ENCODE measurements at places on chromosomes 7 and 10.

DNA sequence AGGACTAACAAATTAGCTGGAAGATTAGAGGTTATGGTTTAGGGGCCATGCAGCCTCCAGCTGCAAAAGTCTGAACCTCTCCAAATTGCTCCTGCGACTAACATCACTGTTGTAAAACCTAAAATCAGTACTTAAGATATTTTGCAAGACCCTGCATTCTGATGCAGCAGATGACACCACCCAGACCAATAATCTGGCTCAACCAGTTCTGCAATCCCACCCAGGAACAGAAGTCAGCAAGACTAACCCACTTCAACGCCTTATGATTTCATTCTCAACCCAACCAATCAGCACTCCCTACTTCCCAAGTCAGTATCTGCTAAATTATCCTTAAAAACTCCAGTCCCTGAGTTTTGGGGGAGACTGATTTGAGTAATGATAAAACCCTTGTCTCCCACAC is 250.8 kb upstream of the MBL2 start:
- DNase-seq: no peak

- DNase-seq: no peak
Observed at GRCh38 chr7:2800931-2801688, 43.0 kb downstream of the GNA12 start.

GRCh38 chr7:157881048-157881771 is 544.4 kb downstream of the DNAJB6 start:
- no peak for DNase-seq

- no peak for DNase-seq
Observed at GRCh38 chr7:133284092-133284491, 31.2 kb downstream of the EXOC4 start.

- no peak for DNase-seq
Observed at GRCh38 chr10:73653701-73654100, 2.1 kb downstream of the SYNPO2L start.

DNA sequence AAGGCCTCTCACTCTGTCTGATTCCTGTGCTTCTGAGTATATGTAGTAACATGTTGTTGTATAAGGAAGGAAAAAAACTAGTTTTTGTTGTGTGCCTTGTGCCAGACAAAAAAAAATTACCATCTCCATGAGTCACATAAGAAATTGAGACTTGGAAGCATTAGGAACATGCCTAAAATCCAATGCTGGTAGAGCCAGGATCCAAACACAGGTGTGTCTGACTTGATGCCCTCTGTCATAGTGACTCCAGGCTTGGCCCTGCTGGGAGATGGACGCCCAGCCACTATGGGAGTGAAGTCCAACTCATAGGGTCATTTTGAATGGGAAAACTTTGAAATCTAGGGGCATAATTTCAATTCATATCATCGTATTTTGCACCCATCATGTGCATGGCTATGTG is 38.0 kb downstream of the PYROXD2 start:
- DNase-seq: no peak

DNA sequence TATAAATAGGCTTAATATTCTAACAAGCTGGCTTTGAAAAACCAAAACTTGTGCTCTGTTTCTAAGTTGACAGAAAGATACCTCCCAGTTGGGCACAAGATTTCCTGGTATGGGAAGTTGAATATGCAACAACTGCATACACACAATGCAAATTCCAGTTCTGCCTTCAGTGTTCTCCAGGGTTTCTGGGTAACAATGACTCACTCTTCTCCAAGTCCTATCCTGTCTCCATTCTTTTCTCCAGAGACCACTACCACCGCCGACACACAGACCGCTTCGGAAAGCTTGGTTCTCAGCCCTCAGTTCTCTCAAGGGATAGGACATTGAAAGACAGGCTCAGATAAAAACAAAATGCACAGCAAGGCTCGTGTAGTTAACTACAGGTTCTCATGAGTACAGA is 12.2 kb downstream of the PDE1C start:
- DNase-seq: no peak

DNA sequence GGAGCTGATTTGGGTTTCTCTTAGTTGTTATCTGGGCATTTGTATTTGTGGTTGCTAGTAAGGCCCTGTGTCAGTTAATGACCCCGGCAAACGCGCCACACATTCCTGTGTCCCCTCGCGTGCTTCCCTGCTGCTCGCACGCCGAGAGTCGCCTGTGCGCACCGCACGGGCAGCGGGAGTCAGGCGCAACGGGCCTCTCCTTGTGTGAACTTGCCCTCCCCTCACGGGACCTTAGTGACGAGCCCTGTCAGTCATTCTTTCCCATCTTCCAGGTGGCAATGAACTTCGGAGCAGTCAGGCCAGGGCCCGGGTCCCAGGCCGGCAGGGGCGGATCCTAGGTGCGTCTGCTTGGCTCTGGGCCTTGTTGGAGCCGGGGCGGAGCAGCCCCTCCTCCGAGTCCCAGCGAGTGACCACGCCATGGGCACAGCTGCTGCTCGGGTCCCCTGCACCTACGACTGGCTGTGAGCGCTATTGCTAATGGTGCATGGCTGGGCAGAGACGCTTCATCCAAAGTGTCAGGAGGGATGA is 12.4 kb upstream of the PRKAR1B start:
- DNase-seq: no peak

DNA sequence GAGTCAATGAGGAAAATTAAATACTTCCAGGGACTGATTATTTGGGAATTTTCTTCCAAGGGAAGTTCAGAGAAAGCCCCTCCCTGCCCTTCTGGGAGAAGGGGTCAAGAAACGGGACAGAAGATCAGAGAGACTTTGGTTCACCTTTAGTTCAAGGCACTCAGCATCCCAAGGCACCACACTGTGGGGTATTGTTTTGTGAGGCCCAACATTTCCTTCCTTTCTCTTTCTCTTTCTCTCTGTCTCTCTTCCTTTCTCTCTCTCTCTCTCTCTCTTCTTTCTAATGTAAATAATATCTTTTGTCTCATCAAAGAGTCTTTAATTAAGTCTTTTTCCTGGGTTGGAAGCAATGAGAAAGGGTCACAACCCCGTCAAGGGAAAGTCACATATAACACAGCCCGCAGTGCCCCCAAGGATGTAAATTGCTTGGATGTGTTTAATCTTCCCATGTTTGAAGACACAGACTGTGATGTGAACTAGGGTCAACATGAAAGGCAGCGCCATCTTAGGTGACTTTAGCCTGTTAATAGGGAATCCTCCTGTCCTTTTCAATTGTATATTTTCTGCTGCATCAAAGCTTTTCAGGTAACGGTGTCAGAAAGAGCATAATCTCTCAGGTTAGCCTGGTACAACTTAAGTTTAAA is 983.3 kb upstream of the C7orf33 start:
- DNase-seq: no peak

DNA sequence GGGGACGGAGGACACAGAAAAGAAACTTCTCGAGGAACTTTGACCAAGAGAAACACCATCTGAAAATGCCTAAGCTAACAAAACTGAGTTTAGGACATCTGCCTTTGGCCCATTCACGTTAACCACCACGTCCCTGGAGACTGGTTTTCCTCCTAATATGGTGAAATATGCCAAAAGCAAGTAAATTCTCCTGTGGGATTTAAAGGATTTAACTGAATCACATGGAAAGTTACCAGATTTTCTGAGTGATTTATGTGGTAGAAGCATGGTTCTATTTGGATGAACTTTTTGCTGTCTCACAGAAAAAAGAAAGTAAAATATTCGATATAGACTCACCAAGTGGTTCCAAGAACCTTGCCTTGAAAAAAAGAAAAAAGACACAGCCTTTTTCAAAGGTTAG is 30.4 kb upstream of the BMPER start:
- DNase-seq: no peak
